ENCODE measurements at places on chromosomes 5 and 9. TPM values are rescaled to one million over a fixed set of nuclear protein-coding genes. Genes with fewer than 3 reads are reported as not detected.

DNA sequence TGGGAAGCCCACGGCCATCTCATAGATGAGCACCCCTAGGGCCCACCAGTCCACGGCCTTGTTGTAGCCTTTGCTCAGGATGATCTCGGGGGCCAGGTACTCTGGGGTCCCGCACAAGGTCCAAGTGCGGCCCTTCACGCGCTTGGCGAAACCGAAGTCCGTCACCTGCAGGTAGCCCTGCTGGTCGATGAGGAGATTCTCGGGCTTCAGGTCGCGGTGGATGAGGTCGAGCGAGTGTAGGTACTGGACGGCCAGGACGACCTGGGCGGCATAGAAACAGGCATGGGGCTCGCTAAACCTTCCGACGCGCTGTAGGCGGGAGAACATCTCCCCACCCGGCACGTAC is 558 bp downstream of the PRKACG start:
- no peak for DNase-seq

DNA sequence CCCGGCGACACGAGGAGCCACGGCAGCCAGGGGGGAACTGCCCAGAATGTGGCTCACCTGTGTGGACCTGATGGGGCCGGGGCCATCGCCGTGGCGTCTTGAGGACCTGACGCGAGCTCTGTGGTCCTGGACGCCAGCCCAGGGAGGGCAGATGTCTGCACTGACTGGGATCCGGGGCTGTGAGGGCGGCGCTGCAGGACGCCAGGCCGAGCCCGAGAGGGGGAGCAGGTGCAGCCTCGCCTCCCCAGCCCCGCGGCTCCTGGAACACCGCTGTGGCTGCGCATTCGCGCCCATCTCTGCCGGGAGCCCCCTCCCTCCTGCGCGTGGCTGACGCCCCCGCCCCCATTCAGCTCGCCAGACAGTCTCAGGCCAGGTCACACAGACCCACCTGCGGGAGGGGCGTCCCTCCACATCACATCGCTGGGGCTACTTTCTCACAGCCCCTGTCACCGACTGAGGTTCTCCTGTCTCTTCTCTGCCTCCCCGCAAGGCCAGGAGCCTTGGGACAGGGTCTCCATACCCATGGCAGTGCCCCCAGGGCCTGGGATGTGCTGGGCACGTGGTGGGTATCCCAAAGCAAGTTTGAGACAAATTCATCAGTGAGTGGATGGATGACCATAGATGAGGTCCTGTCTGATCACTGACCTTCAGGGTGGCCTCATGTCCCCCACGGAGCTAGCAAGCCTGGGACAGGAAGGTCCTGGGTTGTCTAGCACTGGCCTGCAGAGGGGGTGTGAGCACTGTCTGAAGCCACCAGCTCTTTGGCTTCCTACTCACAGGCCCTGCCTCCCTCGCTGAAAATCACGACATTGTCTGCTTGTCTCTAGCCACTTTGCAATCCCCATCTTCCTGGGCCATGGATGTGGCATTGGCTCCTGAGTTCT is 47.3 kb downstream of the RASGEF1C start:
- DNase-seq, result no peak

DNA sequence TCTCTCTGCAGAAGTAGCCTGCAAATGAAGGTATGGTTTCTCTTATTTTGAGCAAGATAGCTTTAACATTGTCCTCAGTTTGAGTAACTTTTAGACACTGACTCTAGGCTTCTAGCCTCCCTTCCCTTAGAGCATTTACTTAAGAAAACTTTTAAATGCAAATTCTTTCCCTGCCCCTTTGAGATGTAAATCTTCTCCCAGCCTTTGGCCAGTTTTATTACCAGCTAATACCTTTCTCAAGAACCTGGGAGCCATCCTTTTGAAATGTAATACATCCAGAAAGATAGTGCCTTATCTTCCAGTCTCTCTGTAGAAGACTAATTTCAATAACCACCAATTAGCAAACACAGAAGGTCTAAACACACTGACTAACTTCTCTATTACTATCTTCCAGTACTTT is 688.9 kb upstream of the CDH9 start:
- no peak for DNase-seq

GRCh38 chr9:114107286-114108001 is 8.4 kb upstream of the KIF12 start:
- DNase-seq, result no peak

GRCh38 chr5:134041570-134042411 is 37.0 kb upstream of the VDAC1 start:
- no peak for DNase-seq

DNA sequence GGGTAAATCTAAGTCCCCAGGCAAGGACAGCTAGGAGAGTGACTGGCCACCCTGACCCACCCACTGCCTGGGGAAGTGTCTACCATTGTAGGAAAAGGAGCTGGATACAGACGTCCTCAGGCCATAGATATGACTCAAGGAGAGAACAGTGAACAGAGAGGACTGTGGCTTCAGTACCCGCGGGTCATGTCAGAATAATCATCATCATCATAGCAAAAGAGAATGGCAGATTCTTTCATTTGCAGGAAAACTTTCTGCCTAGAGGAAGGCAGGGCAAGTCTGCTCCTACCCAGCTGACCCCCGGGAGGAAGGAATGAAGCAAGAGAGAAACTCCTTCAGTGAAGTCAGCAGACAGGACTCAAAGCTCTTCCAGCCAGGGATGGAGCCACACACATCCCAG is 52.2 kb upstream of the UBTD2 start:
- DNase-seq, result no peak

DNA sequence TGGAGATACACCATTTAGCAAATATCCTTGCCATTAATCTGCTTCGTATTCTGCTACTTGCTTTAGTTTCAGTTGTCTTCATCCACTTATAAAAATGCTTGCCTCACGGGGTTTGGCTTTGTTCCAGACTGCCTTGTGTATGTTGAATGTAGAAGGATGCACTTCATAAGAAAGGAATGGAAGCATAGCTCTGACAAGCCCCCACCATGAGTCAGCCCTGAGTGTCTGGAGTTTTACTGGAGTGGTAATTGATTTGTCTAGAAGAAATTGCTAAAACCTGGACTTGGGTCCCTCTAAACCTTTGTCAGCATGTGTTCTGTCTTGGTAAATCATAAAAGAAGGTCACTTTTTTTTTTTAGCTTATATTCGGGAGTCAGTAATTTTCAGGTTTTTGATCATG is 4.6 kb downstream of the TEX48 start:
- DNase-seq, result no peak

DNA sequence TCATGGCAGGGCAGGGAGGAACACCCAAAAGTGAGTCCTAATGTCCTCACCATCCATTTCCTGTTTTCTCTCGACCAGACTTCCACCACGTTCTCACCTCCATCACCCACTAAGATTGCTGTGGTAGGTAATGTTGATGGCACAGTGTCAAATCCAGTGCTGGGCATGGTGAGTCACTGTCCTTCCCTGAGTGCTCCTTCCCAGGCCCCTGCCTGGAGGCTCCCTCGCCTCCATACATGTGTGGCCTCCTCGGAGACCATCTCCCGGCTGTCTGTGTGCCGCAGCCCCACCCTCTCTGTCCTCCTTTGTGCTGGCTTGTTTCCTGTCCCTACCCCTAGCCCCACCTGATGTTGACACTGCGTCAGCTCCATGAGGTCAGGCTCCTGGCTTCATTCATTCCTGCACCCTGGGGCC is 177.5 kb downstream of the SYK start:
- DNase-seq, result no peak

- no peak for DNase-seq
Measured at GRCh38 chr5:142390334-142390733, 65.5 kb upstream of the SPRY4 start.

DNA sequence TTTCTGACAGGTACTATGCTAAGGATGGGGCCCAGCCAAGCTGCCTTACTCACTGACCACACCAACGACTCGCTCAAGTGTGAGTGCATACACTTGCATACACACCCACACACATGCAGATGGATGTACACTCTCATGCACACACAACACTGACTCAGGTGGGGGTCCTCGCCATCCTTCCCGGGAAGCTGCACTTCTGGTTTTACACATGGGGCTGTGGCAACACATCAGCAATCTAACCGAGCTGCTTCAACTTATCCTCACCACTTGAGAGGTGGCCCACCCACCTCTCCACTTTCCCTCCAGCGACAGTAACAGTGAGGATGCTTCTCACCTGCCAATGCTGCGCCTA is 67.2 kb upstream of the SLC25A51 start:
- DNase-seq, result no peak

GRCh38 chr9:20725675-20726074 is 41.6 kb downstream of the FOCAD start:
- DNase-seq, result no peak

GRCh38 chr5:22306011-22306410 is 547.1 kb downstream of the CDH12 start:
- no peak for DNase-seq

Gene ANXA2R
- 0.35 TPM for total RNA-seq

Gene INSL4
- total RNA-seq, result not detected

Gene LOX
- total RNA-seq, result 2.1 TPM

Gene IFNA13
- total RNA-seq, result not detected

Gene KIAA1958
- total RNA-seq, result 7.8 TPM
